NCI-H187 treated with DMSO at 0.1 percent for 48 hours (cell line): ENCODE measurements at places on chromosomes 12 and 14.

GRCh38 chr12:52949413-52950331, 754 bp downstream of the KRT18 start:
- DNase-seq: peak; percentile 42

DNA sequence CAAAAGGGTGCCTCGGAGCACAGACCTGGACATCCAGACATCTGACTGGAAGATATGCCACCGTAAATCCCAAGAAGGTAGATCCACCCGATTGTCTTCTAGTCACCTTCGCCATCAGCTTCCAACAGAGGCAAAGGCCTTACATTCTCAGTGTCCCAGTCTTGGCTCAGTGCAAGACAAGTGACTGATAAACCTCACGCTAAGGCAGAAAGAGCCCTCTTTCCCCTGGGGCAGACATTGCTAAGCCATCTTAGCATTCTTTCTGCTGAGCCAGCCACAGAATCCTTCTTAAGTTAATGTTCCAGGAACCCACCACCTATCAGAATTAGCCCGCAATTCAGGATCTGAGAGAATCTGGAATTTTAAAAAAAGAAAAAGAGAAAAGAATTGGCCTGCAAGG, 4.3 kb upstream of the PLEKHG6 start:
- no peak for DNase-seq

DNA sequence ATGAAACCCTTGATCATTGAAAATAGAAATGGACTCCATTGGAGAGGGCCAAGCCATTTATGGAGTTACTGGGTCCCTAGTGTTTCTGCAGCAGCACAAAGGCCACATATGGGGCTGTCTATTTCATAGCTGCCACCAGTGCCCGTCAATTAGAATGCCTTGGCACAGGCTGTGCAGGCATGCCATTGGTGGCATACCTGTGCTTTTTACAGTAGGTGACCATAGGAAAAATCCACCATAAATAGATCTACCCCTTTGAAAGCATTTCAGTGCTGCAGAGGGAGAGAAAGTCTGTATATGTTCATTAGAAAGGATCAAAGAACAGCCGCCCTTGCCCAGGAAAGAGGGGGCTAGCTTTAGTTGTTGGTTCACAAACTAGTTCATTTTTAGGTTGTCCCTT, 13.1 kb downstream of the MYBPC1 start:
- no peak for DNase-seq

GRCh38 chr14:38197001-38197783, 10.5 kb upstream of the SSTR1 start:
- DNase-seq: no peak

DNA sequence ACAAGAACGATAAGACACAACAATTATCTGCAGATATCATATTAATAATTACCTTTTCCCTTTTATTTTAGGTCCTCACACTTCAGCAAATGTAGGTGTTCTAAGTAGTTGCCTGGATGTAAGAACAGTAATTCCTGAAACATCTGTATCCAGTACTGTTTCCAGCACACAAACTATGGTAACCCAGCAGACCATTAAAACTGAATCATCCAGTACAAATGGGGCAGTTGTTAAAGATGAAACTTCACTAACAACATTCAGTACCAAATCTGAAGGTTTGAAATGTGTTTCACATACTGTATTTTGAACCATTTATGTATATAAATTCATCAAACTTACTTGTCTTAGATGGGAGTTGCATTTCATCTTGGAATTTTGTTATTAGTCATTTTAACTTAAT, 31.0 kb downstream of the HCFC2 start:
- no peak for DNase-seq

- no peak for DNase-seq
These were observed 40.0 kb upstream of the CTDSP2 start for GRCh38 chr12:57886542-57886941.

- DNase-seq: no peak
These were observed 16.3 kb downstream of the GXYLT1 start for GRCh38 chr12:42128327-42128726.

DNA sequence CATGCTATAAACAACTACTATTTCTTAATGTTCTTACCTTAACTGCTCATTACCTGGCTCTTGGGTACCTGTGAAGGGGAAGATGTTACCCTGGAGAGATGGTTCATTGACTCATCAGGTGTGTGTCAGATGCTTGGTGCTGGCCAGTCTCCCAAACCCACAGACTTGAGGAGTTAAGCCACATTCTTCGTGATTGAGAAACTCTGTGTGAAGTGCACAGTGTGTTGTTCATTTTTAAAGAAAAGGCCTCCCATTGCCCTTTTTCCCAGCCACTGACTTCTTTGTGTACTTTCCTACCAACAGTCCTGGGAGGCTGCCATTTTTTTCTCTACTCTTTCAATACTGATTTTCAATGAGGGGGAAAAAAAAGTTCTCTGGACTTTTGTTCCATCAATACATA, 3.2 kb downstream of the MGST1 start:
- DNase-seq: no peak

GRCh38 chr12:57162553-57163125, 15.2 kb upstream of the LRP1-AS start:
- DNase-seq: no peak

- no peak for DNase-seq
These were observed 14.1 kb downstream of the OSBPL8 start for GRCh38 chr12:76545486-76545885.

GRCh38 chr12:123367511-123367910, 2.9 kb upstream of the SBNO1 start:
- DNase-seq: no peak

GRCh38 chr12:67968321-67968720, 20.9 kb upstream of the IFNG-AS1 start:
- no peak for DNase-seq

DNA sequence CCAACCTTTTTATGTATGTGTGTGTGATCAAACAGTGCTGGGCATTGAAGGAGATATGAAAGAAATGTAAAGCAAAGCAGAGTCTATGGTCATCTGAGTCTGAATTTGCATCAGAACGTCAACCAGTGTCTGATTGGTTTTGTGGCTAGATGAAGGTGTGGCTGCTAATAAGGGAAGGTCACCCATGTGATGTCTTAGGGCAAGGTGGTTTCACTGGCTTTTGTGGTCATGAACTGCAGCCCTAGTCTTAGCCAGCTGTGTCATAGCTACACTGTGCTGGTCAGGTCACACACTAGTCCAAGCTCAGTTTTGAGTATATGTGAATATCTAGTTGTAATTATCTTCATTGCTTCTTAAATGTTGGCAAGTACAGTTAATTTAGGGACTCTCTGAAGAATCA, 105.8 kb downstream of the TGFB3 start:
- DNase-seq: no peak

DNA sequence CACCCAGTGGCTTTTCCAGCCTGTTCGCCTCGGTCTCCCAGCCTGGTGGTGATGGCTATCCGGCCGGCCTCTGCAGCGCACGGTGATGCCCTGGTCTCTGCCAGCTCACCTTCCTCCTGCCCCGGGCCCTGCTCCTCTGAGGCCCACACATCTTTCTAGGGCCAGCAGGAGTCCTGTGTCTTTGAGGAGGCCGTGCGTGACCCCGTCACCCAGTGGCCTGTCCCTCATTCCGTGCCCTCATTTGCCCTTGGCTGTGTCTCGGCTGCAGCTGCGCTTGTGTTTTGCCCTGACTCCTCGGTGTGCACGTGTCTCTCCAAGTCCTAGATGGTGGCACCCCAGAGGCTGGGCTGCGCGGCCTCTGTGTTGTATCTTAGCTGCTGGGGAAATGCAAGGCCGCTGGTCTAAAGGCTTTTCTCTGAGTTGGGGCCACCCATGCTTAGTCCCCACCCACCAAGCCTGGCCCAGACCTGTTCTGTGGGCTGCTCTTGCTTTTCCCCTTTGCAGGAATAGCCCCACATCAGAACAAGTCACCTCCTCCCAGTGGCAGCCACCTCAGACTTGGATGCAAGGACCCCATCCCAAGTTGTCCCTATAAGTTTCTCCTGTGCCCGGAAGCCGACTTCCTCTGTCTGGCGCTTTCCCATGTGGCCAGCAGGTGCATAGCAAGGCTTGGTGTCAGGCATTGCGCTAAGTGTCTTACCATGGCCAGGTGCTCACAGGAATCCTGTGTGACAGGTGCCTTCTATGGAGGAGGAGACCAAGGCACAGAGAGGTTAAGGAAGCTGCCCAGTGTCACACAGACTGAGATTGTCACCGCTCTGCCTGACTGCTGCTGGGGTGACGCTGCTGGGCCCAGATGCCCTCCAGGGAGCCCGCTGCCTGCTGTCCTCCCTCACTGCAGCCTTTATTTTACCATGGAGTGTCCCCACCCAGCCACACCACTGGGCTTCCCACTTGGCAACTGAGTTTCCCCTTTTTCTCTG, 64.5 kb downstream of the TSPAN9 start:
- no peak for DNase-seq

- no peak for DNase-seq
These were observed 3.0 kb downstream of the HSP90B1 start for GRCh38 chr12:103933237-103933636.

DNA sequence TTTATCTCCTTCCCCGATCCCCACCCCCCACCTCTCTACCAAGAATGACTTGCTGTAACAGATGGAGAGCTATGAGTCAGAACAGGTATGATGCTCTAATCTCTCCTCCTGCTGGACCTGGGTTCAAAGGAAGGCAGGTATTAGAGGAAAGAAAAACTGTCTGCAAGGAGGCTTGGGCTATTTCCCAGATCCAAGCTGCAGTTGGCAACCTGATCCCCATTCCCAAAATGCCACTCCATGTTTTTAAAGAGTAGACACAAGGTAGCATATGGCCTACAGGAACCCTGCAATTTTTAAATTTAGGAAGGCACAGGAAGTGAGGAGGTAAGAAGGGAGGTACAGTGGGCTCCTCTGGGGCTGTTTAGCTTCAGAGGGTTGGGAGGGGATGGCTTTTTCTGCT, 33.0 kb downstream of the SRRM4 start:
- no peak for DNase-seq

DNA sequence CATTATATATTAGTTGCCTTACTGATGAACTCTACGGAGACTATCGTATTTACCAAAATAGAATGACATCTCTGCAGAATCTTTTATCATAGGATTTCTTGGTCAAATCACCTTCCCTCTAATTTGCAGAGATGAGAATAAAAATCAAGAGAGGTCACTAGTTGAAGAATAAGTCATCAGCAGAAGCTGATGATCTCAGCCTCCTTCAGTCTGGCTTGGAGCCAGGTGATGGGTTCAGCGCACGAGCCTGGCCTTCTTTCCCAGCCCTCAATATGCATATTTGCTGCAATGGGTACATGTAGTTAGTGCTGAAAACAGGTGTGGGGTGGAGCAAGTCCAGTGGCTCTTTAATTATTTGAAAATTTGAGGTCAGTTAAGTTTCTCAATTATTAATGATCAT, 19.2 kb upstream of the EMP1 start:
- no peak for DNase-seq

- peak; percentile 58 for DNase-seq
These were observed 207.5 kb downstream of the CALM1 start for GRCh38 chr14:90604356-90604755.

- no peak for DNase-seq
These were observed 313.7 kb upstream of the DCN start for GRCh38 chr12:91496337-91496736.

DNA sequence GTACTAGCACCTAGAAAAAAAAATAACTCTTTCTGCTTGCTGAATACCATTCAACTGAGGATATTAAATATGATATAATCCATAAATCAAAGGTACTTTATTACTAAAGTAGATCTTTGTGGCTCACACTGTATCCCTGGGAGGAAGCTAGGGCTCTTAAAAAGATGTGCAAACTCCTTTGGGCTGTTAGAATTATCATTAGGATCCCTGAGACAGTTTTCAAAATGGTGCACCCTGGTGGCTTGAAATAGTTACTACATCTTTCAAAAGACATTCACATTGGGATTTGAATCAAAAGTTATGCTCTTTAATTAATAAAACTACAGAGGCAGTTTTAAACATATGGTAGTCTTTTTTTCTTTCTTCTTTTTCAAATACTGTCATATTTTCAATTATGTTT, 228.5 kb upstream of the G2E3 start:
- DNase-seq: no peak

DNA sequence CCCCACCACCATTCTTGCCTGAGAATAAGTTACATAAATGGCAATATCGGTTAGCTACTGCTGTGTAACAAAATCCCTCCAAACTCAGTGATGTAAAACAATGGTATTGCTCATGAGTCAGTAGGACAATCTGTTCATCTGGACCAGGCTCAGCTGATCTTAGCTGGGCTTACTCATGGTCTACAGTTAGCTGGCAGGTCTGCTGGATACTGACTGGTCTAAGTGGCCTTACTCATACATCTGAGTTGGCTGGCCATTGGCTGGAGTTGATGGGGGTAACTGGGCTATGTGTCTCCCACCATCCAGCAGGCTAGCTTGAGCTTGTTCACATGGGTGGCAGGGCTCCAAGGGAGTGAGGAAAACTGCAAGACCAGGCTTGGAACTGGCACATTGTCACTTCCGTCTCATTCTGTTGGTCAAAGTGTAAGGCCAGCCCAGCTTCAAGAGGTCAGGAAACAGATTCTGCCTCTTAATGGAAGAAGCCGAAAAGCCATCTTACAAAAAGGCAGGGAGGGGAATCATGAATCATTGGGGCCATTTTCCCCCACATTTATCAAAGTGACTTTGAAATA, 56.7 kb upstream of the CHGA start:
- DNase-seq: no peak

GRCh38 chr14:86570371-86570770, 1040.4 kb downstream of the FLRT2 start:
- no peak for DNase-seq

GRCh38 chr12:111156304-111156703, 212.6 kb downstream of the PHETA1 start:
- DNase-seq: no peak

GRCh38 chr12:128318946-128319345, 52.0 kb downstream of the TMEM132C start:
- no peak for DNase-seq

DNA sequence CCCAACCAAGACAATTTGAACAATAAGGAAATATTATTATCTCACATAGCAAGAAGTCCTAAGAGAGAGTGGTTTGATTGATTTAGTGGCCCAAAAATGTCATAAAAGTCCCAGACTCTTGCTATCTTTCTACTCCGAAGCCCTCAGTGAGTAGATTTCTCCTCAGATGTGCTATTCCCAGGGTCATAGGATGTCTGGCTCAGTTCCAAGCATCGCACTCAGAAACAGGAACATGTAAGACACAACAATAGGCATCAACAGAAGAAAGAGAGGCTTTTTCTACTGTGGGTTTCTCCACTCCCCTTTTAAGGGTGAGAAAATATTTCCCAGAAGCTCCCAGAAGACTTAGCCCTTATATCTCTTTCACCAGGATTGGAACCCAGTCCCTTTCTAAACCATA, 188.1 kb upstream of the CDKN3 start:
- DNase-seq: no peak

GRCh38 chr14:105733081-105734065, 207.0 kb downstream of the TMEM121 start:
- no peak for DNase-seq
